OCI-LY7 (cell line): ENCODE measurements at places on chromosomes 3 and 15.
A peak's percentile ranks its signal among the peaks of the same experiment; 100 is the strongest.

- no peak for DNase-seq
Measured at GRCh38 chr15:50996641-50997040, 88.2 kb downstream of the AP4E1 start.

DNA sequence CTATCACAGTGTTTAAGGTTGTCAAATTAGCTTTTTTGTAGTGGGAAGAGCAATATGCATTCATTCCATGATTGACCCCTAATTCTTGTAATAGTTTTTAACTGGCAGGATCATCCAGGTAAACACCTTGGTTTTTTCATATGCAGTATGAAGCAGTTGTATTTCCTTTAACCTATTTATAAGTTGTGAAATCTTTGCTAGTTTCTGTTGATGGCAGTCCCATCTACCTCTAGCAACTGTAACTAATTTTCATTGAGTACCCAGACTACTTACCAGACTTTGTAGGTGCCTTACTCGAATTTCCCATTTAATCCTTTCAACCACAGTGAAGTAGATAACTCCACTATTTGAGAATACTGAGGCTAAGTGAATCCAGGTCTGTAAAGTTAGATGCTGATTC, 6.1 kb downstream of the FXR1 start:
- no peak for DNase-seq

DNA sequence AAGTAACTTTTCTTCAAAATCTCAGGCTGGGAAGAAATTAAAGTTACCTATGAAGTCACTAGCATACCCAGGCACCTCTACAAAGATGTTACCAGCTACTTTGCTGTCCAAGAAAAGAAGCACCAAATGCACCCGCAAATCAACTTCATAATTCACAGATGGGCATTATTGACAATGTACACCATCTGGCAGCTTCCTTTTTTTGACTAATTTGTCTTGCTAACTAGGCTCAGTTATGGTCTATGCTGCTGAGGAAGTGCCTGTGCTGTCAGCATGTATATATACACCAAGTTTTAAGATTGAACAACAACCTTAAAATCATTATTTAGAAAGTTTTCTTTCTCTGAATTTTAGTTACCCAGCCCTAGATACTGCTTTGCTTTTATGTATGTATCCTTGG, 93.8 kb downstream of the NSUN3 start:
- no peak for DNase-seq

- DNase-seq = no peak
Measured at GRCh38 chr15:66071921-66072295, 181.6 kb downstream of the MEGF11 start.

DNA sequence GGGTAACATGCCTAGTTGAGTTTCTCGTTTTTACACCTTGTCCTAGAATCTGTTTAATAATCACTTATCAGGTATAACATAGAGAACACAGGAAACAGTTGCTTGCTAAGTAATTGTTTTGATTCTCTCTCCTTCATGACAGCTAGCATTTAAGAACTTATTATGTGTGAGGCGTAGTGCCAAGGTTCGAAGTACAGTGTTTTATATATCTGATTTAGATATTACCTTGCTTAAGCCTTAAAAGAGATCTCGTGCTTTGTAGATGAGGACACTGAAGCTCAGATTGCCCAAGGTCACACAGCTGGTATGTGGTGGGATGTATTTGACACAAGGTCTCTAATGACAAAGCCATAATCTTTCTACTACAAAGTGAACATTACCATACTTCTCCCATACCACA, 29.0 kb upstream of the IFT57 start:
- no peak for DNase-seq

DNA sequence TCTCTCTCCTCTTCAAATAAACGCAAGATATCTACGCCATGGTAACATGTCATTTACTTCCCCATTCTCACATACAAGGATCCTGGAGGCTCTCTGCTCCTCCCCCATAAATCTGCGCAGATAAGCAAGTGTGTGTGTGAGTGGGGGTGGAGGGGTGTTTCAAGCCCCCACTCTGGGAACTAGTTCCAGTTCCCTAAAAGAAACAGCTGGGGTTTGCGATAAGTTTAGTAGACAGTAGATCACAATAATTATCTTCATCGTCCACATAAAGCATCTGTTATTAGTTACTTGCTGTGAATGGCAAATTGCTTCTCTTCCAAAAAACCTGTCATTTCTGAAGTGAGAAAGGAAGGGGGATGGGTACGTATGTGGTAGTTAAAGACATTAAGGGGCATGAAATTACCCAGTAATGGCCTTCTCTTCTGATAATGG, 79.8 kb downstream of the RBPMS2 start:
- DNase-seq = peak; percentile 47

GRCh38 chr15:69573815-69574475, 121.3 kb downstream of the RPLP1 start:
- no peak for DNase-seq

- no peak for DNase-seq
Measured at GRCh38 chr3:154898916-154899315, 181.2 kb upstream of the MME start.

GRCh38 chr3:71366988-71367604, 216.4 kb downstream of the FOXP1 start:
- DNase-seq = no peak

DNA sequence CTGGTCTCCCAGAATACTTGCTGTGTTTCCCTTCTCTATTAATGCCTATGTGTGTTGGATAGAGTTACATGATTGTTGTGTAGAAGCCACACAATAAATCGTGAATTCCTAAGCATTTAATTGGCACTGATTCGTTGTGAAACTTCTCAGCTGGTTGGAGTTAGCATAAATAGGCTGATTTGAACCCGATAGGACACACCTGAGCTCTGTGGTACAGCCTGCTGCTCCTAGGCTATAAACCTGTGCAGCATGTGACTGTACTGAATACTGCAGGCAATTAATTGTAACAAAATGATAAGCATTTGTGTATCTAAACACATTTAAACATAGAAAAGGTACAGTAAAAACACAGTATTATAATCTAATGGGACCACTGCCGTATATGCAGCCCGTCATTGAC, 4.9 kb downstream of the ACAD11 start:
- no peak for DNase-seq

DNA sequence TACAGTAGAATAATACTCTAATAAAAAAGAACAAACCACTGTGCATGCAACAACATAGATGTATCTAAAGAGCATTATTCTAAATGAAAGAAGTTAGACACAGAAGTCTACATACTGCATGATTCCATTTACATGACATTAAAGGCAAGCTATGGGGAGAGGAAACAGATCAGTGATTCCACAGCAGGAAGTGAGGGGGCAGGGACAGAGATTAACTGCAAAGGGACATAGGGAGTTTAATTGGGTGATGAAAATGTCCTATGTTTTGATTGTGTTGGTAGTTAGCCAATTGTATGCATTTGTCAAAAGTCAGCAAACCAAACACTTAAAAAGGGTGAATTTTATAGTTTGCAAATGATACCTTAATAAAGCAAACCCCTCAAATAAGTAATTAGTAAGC, 13.8 kb downstream of the CRYGS start:
- DNase-seq = peak; percentile 28

GRCh38 chr3:141708367-141708766, 29.7 kb upstream of the RNF7 start:
- no peak for DNase-seq

DNA sequence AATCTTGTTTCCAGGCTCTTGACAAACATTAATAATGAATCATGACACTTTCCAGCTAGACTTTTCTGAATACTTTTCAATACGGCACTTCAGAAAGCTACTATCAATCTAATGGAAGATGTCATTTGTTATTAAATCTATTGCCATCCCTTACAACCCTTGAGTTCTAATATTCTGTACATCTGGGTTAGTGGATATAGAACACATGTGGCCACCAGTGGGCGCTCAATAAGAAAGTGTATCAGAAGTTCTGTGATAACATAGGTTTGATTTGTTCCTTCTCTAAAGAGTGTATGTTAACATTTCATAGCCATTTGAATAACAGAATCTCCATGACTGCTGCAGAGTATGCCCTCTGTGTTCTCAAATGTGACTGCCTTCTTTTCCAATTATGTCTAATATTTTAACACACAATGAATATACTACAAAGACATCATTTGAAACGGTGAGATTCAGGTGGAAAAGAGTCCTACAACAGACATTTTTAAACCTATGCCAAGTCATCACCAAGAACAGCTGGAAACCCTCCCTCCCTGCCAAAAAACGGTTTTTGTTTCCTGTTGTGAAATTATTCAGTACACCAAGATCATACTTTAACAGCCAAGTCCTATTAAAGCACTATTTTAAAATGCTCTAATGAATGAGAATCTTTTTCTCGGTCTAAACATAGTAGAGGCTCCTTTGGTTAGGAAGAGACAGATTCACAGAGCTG, 22.2 kb downstream of the ALDH1A2 start:
- peak; percentile 48 for DNase-seq

DNA sequence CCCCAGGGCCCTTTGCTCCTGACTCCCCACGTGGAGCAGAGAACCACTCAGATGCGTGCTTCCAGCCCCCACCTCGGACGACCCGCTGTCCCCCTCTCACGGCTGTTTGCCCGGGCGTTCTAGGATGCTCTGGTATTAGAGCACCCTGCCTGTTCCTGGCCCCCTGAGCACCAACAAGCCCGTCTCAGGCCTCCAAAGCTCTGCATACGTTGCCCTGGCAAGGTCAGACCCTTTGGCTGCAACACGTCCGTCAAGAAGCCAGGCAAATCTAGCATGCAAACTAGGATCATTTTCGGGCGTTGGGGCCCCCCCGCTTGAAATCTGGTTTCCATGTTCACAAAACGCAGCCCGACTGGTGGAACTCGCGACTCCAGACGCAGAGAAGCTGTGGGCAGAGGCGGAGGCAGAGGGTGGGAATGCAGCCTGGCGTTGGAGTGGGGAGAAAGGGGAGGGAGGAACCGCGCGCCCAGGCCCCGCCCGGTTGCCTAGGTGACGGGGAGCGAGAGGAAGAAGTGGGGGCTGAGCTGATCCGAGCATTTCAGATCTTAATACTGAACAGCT, 86.2 kb upstream of the PIAS1 start:
- no peak for DNase-seq

- no peak for DNase-seq
Measured at GRCh38 chr3:4866866-4867265, 112.4 kb upstream of the BHLHE40 start.

GRCh38 chr3:14320219-14320618, 82.2 kb upstream of the SLC6A6 start:
- no peak for DNase-seq

GRCh38 chr3:25568525-25569078, 96.1 kb downstream of the TOP2B start:
- DNase-seq = no peak

DNA sequence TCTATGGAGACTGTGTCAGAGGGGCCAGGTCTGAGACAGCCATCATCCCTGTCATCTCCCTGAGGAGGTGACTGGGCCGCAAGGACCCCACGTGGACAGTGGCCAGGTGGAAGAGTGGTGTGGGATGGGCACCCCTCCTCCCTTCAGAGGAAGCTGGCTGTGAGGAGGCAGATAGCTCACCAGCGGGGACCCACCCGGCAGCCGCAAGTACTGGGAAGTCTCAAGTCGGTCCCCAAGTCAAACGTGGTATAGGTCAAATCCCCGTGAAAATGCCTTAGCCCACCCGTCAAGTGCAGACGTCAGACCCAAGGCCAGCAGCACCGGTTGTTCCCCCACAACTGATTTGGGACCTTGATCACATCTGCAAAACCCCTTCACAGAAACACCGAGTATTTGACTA, 12.3 kb upstream of the KLF13 start:
- no peak for DNase-seq

DNA sequence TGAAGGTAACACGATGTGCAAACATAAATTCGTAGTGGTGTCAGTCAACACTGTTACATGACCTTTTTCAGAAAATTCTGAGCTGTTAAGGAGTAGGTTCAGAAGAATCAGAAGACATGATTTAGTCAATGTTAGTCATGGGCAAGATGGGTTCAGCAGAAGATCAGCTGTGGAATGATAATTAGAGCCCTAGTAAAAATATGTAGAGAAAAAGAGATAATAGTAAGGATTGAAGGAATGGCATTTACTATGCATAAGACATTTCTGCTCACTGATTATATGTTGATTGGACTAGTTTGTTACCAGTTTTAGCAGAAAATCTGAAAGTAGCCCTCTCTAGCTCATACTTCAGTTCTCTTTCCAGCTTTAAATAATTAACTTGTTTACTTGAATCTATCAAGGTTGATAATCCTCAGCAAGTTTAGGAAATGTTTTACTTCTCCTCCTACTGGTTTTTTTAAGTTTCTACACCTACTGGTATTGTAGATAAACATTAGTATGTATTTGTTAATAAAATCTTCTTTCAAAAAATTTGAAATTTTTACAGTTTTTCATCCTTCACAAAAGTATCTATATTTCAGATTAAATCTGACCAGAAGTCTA, 98.6 kb downstream of the ALCAM start:
- DNase-seq = no peak
